ENCODE measurements at places on chromosomes 1 and 21. TPM values are rescaled to one million over a fixed set of nuclear protein-coding genes. Genes with fewer than 3 reads are reported as not detected.

OLIG2 gene
- total RNA-seq = 1.3 TPM

GPR37L1 gene
- under 0.01 TPM for total RNA-seq

GRCh38 chr1:19563324-19564097 is 78.2 kb upstream of the CAPZB start:
- peak; percentile 49 for DNase-seq

DNA sequence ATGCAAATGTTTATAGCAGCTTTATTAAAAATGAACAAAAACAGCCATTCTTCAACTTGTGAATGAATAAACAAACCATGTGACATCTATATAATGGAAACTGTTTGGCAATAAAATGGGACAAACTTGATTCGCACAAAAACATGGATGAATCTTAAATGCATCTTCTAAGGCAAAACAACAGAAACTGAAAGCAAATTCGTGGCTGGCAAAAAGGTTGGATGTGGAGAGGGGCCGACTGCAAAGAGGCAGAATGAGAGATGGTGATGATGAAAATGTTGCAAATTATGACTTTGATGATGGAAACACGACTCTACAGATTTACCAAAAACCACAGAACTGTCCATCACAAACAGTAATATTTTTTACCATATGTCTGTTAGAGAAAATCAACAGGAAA is 327.0 kb upstream of the NR5A2 start:
- peak; percentile 21 for DNase-seq

- DNase-seq = no peak
Observed at GRCh38 chr21:15182731-15183130, 117.9 kb upstream of the NRIP1 start.

DNA sequence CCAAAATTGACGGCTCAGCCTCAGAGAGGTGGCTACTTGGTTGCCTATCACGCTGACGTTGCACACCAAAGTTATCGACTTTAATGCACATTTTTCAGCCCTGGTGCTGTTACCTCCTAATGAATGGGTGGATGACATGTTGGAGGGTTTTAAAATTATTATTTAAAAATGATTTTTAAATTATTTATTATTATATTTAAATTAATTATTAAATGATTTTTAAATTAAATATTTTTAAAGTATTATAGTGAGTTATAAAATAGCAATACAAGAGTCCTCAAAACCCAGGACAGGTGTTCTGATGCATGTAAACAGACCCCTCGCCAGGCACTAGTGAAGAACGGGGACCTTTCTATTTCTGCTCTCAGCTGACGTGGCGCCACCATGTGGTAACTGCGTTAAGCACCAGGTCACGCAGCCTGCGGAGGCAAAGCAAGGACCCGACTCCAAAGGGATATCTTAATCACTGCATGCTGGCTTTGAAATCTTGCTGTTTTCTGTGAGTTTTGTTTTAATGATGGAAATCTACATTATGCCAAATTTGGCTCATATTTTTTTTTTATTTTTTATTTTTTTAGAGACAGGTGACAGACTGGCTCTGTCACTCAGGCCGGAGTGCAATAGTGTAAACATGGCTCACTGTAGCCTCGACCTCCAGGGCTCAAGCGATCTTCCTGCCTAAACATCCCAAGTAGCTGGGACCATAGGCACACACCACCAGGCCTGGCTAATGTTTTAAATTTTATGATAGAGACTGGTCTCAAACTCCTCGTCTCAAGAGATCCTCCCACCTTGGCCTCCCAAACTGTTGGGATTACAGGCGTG is 22.6 kb downstream of the CASP9 start:
- peak; percentile 68 for DNase-seq

GRCh38 chr1:169484683-169485430 is 887 bp downstream of the SLC19A2 start:
- peak; percentile 65 for DNase-seq

DNA sequence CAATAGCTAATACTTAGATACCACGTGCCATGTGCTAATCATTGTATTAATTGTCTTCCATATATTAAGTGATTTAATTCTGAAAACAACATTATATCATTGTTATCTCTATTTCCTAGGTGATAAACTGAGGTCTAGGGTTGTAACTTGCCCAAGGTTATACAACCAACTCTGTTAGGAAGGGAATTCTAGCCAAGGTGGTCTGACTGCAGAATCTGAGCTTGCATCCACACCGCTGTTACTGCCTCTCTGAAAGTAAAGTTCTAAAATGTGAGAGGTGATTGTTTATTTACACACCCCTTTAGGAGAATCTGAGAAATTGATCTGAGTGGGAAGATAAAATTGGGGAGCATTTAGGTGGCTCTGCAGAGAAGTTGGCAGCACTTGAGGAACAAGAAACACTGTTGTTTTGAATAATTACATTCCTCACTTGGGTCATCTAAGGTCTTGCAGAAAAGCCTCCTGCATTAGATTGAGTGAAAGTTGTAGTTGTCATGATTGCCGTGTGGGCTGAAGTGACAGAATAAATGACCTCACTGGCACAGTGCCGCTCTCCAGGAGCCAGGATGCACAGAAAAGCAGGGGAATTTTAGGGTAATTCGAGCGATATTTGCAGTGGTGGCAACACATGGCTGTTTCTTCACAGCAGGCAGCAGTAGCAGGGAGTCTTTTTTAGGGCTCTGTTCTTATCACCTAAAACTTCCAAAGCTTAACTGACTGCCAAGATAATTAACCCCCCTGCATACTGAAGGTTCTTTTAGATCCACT is 121.7 kb downstream of the ADGRL4 start:
- DNase-seq = peak; percentile 63

- no peak for DNase-seq
Observed at GRCh38 chr1:39333296-39333695, 128.8 kb downstream of the MACF1 start.

GRCh38 chr1:169325117-169325516 is 42.5 kb downstream of the NME7 start:
- no peak for DNase-seq

GRCh38 chr1:45953934-45954847 is 150.8 kb downstream of the MAST2 start:
- peak; percentile 41 for DNase-seq

DNA sequence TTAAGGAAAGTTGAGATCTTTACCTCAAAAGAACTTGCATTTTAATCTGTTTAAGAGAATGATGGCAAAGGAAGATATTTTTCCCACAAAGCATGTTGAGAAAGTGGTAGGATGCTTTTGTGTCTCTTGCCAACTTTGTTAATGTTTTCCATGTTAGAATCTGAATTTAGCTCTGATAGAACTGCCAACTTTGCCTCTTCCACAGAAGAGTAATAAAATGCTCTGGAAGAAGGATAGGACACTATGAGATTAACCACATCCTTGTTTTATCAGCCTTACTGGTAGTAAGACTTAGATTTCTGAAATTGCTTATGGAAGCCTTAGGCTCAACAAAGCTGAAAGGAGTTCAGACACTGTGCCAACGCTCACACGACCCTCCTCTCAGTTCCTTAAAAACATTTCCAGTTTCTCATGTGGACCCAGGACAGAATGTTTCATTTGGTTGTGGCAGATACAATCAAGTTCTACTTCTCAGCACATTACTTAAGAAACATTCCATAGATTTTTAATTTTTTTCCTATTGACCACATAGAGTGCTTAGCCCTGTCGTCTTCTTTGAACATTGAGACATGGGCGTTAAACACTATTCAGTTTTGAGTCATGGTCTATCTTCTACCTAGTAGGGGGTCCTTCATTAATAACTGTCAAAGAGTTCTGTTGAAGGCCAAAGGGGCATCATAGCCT is 59.0 kb downstream of the MTR start:
- no peak for DNase-seq

DNA sequence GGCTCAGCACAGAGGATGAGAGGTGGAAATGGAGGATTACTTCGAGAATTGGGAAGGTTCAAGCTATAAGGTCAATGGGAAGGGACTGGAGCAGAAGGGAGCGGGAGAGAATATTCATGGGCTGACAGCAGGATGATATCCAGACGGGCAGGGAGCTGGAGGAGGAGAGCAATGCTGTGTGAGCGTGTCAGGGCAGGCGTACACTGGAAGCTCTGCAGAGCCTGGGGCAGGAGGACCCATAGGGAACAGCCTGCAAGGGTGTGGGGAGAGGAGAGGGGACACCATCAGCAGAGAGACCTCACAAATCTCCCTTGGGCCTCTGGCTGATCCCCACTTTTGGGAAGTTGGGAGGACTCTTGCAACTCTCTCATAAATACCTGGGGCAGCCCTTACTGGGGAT is 13.7 kb downstream of the CSF1 start:
- no peak for DNase-seq

DNA sequence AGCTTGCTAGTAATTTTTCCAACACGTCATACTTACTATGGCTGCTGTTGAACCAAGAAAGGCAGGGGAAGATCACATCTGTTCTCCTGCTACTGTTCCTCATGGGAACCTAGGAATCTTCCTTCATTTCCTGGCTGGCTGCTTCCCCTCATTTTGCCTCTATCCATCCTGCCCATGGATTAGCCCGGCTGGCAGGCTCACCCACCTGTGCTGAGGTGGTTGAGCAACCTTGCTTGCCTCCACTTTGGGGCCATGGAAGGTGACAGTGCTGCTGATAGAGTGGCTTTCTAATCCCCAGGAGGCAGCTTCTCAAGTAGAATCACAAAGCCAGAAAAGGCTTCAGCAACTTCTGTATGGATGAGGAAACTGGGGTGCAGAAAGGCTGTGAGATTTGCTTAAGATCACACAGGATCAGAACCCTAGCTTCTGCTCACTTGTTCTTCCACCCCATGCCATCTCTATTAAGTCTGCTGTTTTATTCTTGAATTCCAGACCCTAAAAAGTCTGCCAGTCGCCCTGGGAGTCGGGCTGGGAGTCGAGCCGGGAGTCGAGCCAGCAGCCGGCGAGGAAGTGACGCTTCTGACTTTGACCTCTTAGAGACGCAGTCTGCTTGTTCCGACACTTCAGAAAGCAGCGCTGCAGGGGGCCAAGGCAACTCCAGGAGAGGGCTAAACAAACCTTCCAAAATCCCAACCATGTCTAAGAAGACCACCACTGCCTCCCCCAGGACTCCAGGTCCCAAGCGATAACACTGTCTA is 6.2 kb upstream of the BMP8A start:
- no peak for DNase-seq

FAM3B gene
- total RNA-seq = 2.8 TPM

DNA sequence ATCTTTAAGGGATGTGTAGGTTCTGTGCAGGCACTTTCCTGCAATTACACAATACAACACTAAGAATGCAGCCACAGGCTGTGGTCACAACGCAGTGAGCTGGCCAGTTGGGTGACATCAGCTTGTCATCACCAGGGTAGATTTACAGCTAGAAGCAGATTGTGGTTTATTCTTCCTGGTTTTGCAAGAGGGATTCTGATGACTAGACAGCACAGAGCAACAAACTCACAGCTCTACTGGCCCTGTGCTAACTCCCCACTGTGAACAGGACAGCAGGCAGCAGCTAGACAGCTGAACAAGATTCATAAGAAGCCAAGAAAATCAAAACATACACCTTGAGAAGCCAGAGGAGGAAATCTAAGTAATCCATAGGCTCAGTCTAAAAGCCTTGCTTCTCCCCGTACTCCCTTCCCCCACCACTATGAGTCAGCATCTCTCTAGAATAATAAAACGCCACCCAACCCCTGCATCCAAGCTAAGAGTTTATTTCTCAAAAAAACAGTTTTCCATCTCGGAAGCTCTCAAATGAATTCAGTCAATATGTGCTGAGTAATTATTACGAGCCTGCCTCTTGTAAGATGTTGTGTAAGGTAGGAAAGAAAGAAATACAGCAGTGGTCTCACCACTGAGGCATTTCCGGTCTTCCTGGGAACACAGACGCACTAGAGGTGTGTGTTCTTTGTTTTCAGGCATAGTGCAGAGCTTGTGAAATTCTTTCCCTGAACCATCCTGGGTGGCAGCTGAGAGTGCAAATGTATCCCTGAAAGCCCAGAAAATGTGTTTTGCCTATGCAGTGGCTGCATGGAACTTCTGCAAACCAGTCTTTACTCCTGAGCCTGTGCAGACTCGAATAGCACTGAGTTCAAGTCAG is 162.8 kb downstream of the NTPCR start:
- DNase-seq = peak; percentile 98

GPR3 gene
- total RNA-seq = 2.0 TPM

CFAP107 gene
- total RNA-seq = not detected

GUCA2A gene
- total RNA-seq = not detected

DNA sequence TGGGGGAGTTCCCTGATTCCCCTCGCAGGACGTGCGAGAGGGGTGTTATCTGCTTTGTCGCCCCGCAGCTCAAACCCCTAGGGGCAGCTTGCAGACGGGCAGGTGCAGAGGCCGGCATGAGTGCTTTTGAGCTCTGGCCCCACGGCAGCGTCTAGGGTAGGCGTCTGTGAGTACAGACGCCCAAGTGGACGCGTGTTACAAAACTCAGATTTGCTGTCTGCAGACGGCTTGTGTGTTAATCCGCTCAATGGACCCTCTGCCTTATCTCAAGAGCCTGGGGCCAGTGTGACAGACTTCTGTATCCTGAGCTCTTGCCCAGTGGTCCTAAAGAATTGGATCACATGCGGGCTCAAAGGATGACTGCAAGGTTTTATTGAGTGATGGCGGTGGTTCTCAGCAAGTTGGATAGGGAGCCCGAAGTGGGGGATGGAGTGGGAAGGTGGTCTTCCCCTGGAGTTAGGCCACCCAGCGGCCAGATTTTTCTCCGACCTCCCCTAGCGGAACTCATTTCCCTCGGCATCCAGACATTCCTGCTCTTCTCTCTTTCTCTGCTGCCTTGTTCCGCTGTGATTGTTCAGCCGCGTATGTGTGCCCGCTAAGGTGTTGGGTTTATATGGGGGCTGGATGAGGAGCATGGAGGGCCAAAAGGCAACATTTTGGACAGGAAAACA is 9.4 kb downstream of the CFHR4 start:
- DNase-seq = no peak

DNA sequence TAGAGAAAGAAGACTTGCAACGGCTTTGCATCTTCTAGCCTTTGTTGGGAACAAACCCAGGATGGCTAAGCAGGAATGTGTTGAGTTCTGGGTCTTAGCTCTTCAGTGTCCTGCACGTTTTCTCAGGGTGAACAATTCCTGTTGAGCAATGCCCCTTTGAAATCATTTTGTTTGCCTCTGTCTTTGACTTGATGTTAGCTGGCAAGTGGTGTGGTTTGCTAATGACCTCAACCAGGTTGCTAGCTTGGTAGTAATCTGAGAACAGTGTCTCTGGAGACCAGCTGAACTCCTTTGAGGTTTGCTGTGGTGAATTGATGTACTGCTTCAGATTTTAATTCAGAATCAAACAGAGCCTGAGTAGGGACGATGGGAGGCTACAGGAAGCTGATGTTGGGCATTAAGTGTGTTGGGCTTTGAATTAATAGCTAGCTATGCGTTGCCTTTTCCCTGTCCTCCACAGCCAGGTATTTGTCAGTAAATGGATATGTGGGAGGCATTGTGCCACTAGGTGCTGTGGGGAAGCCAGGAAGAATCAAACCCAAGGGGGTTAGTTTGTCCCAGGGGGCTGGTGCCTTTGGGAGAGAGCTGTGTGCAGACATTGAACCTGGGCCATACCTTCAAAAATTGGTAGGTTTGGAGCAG is 23.3 kb upstream of the SRSF10 start:
- DNase-seq = peak; percentile 68

ZFP69 gene
- 9.3 TPM for total RNA-seq

PGBD5 gene
- total RNA-seq = 3.6 TPM

GRCh38 chr1:62423580-62424242 is 13.1 kb upstream of the USP1 start:
- no peak for DNase-seq

Measured in Daoy (cell line).